ENCODE measurements at places on chromosomes 13 and 19.
A peak's percentile ranks its signal among the peaks of the same experiment; 100 is the strongest.

DNA sequence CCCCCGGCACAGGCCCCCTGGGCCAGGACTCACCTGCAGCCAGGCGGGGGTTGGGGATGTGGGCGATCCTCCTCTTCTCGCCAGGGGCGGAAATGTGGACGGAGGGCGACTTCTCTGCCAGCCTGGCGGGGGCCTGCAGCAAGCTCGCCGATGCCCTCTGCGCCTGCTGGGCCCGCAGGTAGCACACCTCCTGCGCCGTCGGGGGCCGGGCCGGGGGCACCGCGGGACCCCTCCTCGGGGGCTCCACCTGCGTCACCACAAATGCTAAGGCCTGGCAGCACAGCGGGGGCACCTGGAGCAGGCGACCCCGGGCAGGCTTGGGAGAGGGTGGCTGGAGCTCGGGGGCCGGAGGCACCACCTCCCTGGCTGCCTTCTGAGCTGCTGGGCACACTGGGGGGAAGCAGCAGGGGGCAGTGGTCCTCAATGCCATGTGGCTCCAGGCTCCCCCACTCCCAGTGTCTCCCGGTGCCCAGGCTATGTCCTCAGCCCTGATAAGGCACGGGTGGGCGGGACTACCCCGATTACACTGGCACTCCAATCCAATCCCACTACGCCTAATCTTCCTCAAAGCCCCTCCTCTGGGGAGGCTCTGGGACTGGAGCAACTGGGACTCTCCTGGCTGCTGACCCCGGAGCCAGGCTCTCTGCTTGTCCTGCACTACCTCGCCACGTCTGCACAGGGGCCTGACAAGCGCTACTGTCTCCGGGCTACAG lies 11.6 kb upstream of the ATP8B3 start:
- no peak for DNase-seq

DNA sequence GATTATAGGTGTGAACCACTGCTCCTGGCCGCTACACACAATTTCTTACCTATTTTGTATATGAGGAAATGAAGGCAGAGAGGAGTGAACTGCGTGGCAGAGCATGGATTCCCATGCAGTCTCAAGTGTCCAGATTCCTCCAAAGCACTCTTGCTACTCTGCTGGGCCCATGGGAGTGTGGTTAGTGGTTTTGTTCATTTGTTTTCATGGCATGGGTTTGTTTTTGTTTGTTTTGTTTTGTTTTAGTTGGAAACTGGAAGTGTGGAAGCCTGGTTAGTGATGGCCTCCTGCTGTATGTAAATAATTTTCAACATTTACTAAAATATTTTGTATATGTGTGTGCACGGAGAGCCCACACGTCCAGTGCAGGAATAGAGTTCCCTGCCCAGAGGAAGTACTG lies 61.3 kb upstream of the LRCH1 start:
- no peak for DNase-seq

- DNase-seq = no peak
Observed at GRCh38 chr13:71054358-71054757, 812.6 kb downstream of the DACH1 start.

GRCh38 chr19:14556662-14557188 lies 15.1 kb downstream of the NDUFB7 start:
- peak; percentile 86 for DNase-seq

GRCh38 chr13:100363285-100363711 lies 225.3 kb downstream of the GGACT start:
- peak; percentile 51 for DNase-seq

DNA sequence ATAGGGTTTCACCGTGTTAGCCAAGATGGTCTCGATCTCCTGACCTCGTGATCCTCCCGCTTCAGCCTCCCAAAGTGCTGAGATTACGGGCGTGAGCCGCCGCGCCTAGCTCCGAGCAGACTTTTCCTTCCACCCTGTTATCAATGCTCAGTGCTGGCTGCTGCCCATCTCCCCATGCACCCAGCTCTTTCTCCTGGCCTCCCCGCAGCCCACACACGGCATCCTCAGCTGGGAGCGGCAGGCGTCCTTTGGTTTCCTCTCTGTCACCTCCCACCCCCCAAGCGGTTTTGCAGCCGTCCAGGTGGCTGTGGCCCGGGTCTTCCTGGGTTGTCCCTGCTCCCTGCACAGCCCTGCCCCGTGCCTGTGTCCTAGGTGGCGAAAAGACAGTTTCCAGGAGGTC lies 12.1 kb downstream of the PRR22 start:
- DNase-seq = no peak

- no peak for DNase-seq
Observed at GRCh38 chr19:45322744-45323281, at the start of gene CKM. Gene CKM (minus strand): TSS chr19:45322875. CDS start chr19:45319713, 3,162 bp downstream.

DNA sequence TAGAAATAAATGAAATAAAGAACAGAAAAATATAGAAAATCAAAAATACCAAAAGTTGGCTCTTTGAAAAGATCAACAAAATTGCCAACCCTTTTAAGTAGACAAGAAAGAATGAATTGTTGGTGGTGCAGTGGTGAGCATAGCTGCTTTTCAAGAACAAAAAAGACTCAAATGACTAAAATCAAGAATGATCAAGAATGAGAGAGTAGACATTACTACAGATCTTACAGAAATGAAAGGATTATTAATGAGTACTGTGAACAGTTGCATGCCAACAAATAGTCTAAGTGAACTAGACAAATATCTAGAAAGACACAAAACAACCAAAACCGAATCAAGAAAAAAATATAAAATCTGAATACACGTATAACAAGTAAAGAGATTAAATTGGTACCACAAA lies 53.9 kb downstream of the FNDC3A start:
- no peak for DNase-seq

DNA sequence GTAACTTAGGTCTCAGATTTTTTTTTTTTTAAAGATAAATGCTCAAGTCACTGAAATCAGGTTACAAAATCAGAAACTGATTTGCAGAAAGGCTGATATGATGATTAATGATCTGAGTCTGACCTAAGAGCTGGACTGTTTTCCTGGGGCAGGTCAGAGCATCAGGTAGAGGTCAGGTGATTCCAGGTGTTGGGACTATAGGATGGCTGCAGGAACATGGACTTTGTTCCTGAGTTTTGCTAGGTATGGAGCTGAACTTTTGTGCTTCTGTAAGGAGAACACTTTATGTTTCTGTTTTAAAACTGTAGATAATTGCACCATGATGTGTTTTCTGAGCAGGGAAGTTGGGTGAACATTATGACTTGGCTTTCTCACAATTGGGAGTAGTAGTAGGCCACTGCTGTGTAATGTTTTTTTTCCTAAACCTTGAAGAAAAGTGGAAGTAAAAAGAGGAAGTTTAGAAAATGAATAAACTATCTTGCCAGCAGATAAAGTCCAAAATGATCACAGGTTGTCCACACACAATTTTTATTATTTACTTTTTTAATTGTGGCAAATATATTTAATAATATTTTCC lies 297.2 kb downstream of the DCT start:
- DNase-seq = no peak

- no peak for DNase-seq
Observed at GRCh38 chr19:55670280-55671053, 4.6 kb upstream of the EPN1 start.

DNA sequence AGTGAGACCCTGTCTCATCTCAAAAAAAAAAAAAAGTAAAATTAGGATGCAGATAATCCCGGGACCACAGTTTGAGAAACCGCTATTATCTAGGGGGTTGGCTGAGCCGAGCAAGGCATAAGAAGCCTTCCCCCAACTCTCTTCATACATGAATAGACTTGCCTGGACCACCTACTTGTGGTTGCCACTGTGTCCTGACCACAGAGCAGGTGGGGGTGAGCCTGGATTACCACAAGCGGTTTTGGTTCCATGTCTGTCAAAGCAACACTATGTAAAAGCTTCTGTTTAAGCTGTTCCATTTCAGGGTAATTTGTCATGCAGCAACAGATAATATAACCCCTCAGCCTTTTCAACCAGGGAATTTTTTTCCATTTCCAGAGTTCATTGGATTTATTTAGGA lies 3.3 kb upstream of the NAPA start:
- DNase-seq = no peak

DNA sequence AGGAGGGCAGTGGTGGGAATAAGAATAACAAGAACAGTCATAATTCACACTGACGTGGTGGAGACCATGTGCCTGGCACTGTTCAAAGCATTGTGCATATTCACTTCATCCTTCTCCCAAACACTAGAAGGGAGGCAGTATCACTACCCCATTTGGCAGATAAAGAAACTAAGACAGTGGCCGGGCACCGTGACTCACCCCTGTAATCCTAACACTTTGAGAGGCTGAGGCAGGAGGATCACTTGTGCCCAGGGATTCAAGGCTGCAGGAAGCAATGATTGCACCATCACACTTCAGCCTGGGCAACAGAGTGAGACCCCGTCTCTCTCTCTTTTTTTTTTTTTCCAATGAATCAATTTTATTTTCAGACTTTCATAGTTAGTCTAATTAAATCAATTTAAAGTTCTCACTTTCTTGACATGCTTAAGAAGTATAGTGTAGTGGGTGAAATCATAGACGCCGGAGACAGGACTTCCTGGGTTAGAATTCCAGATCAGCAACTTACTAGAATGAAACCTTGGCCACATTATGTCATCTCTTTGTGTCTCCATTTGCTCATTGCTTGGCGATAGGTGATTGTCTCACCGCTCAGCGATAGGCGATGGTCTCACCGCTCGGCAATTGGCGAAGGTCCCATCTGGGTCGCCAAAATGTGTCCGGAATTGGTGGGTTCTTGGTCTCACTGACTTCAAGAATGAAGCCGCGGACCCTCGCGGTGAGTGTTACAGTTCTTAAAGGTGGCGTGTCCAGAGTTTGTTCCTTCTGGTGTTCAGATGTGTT lies 5.3 kb upstream of the ATG4D start:
- DNase-seq = no peak

DNA sequence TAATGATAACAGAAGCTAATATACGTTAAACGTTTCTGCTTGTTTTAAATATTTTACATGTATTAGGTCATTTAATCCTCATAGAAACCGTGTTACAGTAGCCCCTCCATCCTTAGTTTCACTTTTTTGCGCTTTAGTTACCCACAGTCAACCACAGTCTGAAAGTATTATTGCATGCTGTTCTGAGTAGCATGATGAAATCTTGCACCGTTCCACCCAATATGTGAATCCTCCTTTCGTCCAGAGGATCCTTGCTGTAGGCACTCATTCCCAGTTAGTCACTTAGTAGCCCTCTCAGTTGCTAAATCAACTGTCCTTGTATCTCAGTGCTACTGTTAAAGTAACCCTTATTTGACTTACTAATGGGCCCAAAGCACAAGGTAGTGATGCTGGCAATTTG lies 257.8 kb downstream of the ENOX1 start:
- DNase-seq = no peak

DNA sequence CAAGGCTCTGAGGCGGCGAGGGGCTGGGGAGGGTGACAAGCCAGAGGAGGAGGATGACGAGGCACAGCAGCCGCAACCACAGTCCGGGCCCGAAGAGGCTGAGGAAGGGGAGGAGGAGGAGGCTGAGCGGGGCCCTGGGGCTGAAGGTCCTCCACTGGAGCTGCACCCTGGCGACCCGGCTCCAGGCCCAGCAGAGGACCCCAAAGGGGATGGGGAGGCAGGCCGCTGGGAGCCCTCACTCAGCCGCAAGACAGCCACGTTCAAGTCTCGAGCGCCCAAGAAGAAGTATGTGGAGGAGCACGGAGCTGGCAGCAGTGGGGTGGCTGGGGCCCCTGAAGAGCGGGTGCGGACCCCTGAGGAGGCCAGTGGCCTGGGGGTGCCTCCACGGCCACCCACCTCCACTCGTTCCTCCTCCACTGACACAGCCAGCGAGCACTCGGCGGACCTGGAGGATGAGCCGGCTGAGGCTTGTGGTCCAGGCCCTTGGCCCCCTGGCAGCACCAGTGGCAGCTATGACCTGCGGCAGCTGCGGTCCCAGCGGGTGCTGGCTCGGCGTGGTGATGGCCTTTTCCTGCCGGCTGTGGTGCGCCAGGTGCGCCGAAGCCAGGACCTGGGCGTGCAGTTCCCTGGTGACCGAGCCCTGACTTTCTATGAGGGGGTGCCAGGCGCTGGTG lies 2.9 kb downstream of the CIC start:
- no peak for DNase-seq

DNA sequence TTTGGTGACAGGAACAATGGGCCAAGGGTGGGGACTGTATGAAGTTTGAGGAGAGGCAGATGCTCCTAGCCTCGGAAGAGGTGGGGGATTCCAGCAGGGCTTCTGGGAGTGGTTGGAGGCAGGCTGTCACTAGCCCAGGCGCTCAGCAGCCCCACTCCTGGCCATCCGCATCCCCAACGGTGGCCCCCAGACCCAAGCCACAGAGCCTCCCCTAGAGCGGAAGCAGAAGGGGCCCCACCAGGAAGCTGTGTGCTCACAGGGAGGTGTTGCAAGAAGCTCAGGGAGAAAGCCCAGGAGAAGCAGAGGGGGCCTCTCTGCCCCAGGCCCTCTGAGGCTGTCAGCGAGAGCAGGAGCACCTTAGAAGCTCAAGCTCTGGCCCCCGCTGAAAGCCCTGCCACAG lies 8.3 kb downstream of the PRAM1 start:
- no peak for DNase-seq

DNA sequence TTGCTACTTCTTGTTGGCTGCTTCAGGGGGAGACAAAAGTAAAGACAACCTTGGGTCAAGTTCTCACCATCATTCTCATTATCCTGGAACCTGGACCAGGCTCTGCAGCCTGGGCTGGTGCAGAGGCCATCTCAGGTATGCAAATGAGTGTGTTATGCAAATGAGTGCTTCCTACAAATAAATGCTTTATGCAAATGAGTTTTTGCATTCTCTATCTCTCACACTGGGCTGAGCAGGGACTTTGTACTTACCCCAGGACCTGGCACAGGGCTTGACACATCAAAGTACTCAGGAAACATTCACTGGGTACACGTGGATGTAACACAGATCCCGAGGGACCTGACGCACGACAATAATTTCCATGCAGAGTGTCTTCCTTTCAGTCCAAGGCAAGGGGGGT lies 103.0 kb downstream of the DNAJC15 start:
- DNase-seq = no peak

DNA sequence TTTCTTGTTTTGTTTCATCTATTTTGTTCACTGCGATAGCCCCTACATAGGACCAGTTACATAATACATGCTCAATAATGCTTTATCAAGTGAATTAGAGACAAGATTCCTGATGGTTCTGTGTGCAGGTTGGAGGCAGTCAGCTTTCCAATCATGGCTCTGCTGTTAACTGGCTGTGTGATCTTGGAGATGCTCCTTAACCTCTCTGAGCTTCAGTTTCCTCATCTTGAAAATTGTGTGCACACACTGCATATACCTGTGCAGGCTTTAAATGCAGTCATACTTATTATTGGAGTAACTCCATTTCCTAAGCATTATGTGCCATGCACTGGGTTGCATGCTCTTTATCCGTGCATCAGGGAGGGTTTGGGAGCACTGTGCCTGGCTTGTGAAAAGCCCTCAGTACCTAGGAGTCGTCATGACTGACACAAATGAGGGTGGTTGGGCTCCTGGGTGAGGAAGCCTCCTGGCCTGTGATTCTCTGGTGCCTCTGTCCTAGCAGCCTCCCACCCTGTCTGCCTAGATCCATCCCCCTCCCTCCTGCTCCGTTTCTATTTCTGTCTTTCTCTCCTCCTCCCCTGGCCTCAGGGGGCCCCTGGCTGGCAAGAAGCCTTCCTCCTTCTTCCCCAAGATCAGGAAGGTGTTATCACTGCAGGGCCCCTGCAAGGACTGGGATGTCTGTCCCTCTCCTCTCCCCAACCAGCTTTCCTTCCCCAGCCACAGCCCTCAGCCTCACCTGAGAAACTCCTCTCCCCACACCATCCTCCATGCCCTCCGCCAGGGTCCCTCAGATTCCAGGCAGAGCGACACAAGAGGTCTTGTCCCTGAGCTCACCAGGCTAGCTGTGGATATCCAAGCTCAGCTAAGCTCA lies 8.7 kb downstream of the IFNL1 start:
- no peak for DNase-seq
